ENCODE measurements at places on chromosomes 5 and 9. TPM values are rescaled to one million over a fixed set of nuclear protein-coding genes. Genes with fewer than 3 reads are reported as not detected.
A peak's percentile ranks its signal among the peaks of the same experiment; 100 is the strongest.

- peak; percentile 30 for DNase-seq
Observed at GRCh38 chr5:55572020-55572419, 37.3 kb upstream of the PLPP1 start.

DNA sequence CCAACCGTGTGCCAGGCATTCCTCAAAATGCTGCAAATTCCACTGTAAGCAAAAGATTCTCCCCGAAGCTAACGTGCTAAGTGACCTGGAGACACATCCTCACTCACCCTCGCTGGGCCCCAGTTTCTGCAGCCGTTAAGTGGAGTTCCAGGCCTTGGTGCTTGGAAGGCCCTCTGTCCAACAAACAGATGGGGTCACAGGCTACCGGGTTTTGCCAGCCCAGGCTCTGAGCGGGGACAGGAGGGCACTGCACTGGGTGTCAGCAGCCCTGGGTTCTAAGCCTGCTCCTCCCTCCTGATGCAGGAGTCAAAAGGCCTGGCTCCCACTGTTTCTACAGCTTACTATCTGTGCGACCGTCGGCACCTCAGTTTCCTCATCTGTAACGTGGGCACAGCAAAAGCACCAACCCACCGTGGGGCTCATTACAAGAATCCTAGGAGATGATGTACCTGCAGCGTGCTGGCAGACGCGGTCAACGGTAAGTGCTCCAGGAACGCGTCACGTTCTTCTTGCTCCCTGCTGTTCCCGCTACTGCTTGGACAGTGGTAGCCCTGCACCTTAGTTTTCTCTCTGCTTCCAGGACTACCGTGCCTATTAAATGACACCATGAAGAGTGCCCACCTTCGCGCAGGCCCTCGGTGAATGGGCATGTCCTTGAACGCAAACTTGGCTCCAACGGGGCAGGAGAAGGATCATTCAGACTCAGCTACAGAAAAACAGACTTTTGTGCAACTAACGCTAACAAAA, 84.8 kb downstream of the ADAMTS2 start:
- DNase-seq = no peak

DNA sequence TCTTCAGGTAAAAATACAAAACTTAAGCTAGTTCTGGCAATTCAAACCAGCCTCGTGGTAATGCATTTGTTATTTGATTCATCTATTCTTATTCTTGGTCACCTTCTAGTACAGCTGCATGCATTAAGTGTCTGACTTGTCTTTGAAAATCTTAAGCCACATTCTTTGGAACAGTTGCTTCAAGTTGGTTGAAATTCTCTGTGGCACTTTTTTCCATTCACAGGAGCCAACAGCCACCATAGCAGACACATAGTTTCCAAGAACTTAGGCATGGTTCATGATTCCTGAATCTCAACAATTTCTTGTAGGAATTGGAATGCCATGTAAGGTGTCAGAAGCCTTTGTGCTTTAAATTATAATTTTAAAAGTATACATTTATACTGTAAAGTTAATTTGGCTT, 47.4 kb upstream of the MEF2C start:
- no peak for DNase-seq

- DNase-seq = peak; percentile 36
Observed at GRCh38 chr9:91421128-91421765, 2.4 kb downstream of the NFIL3 start.

DNAH5 gene
- total RNA-seq = 0.09 TPM

DHX29 gene
- 22.0 TPM for total RNA-seq

PHYKPL gene
- 6.5 TPM for total RNA-seq

FBXL7 gene
- 0.07 TPM for total RNA-seq

ZBTB6 gene
- 7.1 TPM for total RNA-seq

RASGEF1C gene
- not detected for total RNA-seq
